Activated T-cell treated with anti-CD3 and anti-CD28 coated beads for 24 hours (primary cell): ENCODE measurements at places on chromosomes 1 and 21.

- DNase-seq = no peak
Measured at GRCh38 chr1:3942416-3943122, 42.5 kb upstream of the C1orf174 start.

DNA sequence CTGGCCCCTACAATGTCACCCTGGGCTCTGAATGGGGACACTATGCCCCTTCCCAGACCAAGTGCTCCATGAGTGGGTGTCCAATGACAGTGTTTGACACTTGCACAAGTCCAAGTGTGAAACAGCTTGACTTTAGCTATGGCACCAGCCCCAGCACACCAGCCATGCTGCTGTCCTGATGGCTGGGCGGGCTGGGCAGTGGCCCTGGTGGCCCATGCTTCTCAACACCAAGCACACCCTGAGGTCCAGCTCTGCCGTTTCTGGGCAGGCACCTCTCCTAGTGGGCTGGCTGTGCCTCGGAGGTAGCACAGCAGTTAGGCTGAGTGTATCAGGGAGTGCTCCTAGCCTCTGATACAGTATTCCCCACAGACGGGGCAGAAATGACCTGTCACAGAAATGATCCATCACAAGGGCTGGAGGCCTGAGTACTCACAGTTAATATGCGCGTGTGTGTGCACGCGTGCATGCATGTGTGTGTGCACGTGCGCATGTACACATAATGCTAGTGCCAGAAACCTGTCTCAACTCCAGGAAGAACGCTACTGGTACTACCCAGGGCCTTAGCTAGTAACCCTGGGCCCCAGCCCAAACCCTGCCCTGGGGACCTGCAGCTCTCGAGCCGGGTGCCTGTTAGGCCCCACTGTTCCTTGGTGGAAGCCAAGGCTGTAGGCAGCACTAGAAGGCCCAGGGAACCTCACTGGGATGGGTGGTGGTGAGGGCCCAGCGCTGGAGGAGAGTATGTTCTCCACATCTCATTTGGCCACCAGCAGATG, 134.0 kb downstream of the DMRTB1 start:
- DNase-seq = no peak

DNA sequence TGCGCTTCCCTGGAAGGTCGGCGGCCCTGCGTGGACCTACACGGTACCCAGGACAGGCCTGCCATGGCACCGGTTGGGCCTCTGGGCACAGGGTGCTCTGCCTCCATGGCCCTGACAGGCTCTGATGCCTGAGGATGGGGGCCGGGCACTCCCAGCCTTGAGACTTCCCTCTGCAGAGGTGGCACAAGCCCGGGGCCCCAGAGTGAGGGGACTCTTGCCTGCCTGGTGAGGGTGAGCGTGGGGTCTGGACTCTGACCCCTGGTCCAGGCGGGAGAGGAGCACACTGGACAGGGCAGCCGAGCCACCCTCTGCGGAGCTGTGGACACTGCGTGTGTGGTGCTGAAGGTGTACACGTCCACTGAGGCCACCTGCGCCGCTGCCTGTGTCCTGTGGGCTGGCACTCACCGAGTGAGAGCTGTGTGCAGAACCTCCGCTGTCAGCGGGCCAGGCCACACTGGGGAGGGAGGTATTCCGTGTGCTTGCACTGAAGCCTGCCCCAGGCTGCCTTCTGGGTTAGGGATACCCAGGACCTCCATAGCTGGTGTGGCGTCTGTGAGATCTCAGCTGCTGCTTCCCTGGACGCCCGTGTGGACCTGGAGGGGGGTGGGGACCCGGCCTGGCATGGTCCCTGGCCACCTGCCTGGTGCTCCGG, 10.4 kb downstream of the SKI start:
- DNase-seq = no peak

- DNase-seq = no peak
Measured at GRCh38 chr1:203667616-203668015, 41.0 kb downstream of the ATP2B4 start.

GRCh38 chr1:193471981-193472380, 285.6 kb upstream of the B3GALT2 start:
- no peak for DNase-seq

DNA sequence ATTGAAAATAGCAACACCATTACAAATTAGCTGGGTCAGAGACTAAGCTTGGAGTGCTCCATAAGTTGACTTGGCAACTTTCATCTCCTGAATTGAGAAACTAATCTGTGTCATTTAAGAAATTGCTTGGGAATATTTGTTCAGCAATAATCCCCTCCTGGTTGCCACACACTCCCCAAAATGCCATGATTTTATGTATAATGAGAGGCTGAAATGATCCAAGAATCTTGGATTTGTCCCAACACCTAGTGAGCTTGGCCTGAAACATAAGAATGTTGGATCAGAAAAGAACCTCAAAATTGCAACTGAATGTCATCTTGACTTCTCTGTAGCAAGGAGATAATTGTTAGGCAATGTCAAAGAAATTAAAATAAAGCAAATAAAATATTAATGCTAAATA, 805.9 kb upstream of the ADAMTS5 start:
- DNase-seq = no peak

DNA sequence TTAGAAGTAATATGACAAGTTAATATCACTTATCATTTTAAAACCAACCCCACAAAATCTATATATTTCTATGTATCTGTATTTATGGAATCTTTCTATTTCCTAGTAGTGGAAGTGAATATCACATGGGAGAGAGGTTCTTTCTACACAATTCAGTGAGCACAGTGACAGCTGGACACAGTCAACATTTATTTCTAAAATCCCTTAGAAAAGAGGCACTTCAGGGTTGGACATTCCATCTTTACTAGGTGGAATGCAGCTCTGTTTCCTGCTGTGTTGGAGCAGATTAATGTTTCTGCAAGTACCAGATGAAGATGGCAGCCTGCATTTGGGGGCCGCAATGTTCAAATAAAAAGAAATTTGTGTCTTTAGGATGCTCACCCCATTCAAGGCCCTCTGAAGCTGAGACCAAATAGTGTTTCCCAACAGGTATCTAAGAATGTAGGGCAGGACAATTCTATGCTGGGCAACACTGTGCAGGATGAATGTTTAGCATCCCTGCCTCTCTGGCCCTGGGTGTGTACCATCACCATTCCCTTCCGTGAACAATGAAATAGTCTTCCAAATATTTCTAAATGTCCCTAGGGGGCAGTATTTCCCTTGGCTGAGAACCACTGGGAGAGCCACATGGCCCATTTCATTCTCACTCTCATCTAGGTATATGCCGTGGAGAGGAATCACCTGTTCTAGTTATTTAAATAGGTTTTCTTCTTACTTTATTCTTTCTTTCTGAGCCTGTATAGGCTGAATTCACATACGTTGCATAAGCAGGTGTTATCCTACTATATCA, 394.8 kb downstream of the PRDM2 start:
- DNase-seq = no peak

- DNase-seq = no peak
Measured at GRCh38 chr1:36529769-36530260, 47.1 kb upstream of the CSF3R start.

GRCh38 chr1:156556354-156556753, 16.0 kb downstream of the IQGAP3 start:
- DNase-seq = no peak

DNA sequence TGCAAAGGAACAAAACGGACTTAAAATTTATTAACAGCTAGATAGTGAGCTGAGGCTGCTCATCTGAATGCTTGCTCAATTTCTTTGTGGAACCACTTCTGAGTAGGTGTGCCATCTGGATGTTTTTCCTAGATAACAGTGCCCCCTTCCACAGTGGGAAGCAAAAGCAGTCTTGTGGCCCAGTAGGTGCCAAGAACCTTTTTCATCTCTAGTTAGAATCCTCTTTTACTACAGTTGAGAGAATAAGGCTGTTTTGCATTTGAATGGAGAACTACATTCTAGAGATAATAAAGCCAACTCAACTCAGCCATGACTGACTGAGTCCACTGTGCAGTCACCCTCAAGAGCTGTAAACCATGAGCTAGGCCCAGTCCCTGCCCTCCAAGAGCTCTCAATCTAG, 13.3 kb downstream of the F3 start:
- no peak for DNase-seq

DNA sequence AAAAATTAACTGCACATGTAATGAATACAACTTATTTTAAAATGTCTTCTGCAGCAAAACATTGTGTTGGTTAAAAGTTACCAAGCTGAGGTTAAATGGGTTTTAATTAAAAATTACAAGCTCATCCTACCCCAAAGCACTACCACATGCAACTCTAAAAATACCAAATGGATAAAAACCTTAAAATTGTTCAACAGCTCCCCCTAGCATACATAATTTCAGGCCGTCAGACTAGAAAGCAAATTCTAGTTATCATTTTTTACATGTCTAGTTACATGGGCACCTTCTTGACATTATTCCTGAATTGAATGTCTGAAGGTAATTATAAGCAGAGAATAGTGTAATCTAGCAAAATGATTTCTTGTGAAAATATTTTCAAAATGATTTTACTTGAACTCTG, 176.5 kb downstream of the C1orf21 start:
- no peak for DNase-seq

DNA sequence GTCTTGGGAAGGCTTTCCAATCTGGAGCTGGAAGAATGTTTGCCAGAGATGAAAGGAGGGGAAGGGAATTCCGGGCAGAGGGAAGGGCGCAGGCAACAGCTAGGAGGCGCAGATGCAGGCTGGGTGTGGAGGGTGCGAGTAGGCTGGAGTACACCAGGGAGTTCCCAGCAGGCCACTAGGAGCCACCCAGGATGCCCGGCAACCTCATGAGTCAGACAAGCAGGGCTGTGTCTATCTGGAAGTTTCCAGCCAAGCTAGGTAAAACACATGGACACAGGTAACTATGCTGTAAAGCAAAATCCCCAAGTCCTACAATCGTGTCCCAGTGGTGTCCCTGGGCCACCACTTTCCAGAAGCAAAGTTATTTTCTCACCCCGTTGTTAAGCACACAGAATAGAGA, 990 bp upstream of the NBL1 start:
- no peak for DNase-seq

- DNase-seq = no peak
Measured at GRCh38 chr1:56304975-56305374, 274.4 kb downstream of the PLPP3 start.

DNA sequence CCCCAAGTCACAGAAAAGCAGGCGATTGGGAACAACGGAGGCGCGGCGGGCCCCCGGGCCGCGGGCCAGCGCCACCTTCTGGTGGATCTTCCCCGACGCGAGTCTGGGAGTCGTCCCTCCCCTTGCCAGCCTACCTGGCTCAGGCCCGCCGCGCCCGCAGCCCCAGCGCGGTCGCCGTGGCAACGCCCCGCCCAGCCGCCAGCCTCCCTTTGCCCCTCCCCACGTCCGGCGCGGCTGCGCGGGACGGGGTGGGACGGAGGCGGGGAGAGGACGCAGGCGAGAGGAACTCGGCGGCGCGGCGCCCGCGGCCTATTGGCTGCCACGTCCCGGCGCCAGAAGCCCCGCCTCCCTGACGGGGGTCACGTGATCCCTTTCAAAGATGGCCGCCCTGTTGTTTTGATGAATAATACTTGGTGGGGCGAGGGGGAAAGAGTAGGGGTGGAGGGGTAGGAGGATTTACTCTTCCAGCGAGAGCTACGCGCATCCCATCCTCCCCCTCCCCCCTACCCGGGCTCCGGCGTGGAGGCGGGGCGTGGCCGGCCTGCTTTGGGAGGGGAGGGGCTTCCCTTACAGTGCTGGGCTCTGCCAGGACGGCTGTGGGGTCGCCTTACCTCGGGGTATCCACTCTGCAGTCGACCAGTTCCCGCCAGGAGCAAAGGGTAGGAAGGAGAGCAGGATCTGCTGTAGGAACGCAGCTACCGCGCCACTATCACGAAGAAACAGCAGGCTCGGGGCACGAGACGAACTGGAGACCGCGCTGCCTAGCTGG, at the start of gene UBE4B:
UBE4B (plus strand) TSS at position 369 of the 769 bp plus-strand sequence. CDS start 713 bp downstream, outside the sequence.
- DNase-seq = peak; percentile 98

DNA sequence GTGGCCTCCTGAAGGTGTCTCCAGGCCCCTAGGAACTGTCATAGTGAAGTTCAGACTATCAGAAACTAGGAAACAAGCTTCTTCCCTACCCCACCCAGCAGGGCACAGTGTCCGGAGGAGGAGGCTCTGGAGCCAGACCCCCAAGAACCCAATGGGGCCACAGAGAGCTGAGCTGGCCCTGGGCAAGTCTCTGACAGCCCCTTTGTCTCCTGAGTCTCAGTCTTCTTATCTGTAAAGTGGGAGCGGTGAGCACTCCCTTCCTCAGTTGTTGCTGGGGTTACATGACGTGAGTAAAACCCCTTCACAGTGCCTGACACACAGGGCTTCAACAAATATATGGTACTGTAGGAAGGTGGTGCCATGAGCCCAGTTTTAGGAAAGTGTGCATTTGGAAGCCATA, 675.8 kb downstream of the MATN1 start:
- no peak for DNase-seq

DNA sequence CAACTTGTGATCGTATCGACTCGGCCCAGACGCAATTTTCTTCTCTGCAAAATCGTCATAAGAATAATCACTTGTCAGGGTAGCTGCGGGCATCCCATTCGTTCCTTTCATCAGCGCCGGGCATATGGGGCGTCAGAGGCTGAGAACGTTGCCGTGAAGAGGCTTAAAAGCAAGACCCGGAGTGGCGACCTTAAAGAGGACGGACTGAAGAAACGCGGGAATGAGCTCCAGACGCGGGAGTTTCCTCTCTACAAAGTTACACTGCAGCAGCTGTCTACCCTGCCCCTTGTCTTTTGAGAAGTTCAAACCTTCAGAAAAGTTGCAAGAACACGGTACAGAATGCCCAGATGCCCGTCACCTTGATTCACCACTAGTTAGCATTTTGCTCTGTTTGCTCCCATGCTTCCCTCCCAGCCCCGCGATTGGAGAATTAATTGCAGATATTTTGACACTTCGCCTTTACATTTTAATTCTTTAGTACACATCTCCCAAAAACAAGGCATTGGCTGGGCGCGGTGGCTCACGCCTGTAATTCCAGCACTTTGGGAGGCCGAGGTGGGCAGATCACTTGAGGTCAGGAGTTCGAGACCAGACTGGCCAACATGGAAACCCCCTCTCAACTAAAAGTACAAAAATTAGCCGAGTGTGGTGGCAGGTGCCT, 967 bp downstream of the CENPS start:
- DNase-seq = no peak

DNA sequence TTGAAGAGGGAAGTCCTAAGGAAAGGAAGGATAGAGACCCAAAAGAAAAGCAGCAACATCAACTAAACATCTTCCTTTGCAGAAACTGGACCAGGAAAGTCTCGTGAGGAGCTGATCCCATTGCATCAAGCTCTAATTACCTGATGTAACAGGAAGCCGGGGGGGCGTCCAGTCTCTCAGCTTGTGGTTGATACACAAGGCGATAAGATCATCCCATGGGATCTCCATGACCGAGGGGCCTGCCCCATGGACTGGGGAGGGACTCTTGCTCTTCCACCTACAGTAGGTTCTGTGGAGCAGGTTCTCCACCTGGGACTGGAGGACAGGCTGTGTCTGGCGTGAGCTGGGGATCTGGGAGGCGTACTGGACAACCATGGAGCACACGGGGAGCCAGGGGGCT, 14.8 kb upstream of the LSS start:
- DNase-seq = no peak

- no peak for DNase-seq
Measured at GRCh38 chr21:31252091-31252490, 92.0 kb downstream of the TIAM1 start.

DNA sequence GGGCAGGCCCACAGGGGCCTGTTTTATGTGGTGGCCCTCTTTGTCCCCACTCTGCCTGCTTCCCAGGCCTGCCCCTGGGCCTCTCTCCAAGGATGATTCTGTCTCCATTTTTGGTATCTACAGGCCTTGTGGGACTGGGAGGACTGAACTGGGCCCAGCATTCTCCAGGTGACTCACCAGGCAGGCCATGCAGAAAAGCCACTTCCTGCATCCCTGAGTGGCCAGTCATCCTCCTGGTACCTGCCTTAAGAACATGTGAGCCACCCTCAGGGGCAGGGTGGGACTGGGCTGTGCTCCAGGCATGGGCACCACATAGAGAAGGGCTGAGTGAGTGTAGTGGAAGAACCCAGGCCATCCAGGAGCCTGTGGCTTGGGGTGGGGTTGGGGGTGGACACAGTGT, 20.0 kb upstream of the BCAR3 start:
- DNase-seq = no peak
